ENCODE measurements at places on chromosomes 4 and X.
A peak's percentile ranks its signal among the peaks of the same experiment; 100 is the strongest.

GRCh38 chr4:75880278-75880677 is 22.0 kb downstream of the PPEF2 start:
- DNase-seq = no peak

DNA sequence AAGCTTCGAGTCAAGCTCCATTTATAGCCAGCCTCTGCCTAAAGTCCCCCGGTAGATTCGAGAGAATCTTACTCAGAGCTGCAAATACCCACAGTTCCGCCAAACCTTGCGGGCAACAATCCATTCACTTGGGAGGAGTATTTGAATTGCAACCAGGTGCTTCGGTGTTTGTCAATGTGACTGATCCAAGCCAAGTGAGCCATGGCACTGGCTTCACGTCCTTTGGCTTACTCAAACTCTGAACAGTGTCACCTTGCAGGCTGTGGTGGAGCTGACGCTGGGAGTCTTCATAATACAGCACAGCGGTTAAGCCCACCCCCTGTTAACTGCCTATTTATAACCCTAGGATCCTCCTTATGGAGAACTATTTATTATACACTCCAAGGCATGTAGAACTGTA is 11.2 kb downstream of the CD40LG start:
- no peak for DNase-seq

GRCh38 chrX:75303795-75304194 is 29.9 kb downstream of the UPRT start:
- DNase-seq = no peak

- peak; percentile 90 for DNase-seq
Observed at GRCh38 chr4:75099321-75099720, 166.4 kb downstream of the PARM1 start.

DNA sequence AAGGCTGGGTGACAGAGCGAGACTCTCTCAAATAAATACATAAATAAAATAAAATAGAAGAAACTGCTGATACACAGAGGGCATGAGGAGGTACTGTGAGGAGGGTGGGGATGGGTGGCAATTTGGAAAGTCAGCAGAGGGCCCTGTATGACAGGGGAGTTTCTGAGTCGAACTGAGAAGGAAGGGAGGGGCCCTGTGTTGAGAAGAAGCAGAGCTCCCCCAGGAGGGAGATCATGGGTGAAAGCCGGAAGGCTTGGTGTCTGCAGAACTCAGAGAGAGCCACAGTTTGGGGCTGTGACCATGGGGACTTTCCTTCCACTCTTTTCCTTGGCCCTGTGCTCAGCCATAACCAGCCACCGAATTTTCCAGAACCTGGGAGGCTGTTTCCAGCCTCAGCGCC is 24.8 kb upstream of the AFAP1 start:
- no peak for DNase-seq

DNA sequence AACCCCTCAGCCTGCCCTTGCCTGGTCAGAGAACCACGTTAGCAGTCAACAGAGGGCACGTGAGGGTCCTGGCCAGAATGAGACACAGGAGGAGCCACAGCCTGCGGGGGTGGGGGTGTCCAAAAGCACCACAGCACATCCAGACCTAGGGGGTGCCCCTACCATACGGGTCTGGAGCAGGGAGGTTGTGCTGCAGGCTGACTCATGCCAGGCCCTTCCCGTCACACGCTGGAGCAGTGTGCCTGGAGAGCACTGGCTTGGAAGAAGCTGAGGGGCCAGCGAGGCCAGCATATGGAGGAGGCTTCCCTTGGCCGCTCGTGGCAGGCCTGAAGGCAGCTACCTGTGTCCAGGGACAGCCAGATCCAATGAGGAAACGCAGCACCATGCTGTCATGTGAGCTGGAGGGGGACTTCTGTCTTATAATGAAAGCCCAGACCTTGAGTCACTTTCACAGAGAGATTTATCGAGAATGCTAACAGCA is 1.5 kb upstream of the IRAK1 start:
- peak; percentile 15 for DNase-seq

GRCh38 chr4:19945979-19946380 is 305.7 kb upstream of the SLIT2 start:
- DNase-seq = no peak

DNA sequence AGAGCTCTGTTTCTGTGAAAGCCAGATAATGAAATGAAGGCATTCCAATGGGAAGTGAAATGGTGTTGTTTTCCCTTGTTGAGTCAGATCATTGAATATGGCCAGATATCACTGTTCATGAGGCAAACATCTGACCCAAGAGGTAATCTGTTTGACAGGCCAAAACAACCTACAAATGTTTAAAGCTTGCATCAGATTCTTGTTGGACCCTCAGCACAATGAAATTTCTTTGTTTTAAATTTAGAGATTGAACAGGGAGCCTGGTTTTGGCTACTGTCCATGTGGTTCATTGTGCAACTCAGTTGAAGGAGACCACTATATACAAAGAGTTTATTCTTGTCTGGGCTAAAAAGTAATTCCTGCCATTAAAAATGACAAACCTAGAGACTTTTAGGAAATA is 159.1 kb downstream of the AFF2 start:
- DNase-seq = no peak

GRCh38 chrX:54786967-54787366 is 11.1 kb downstream of the ITIH6 start:
- DNase-seq = peak; percentile 76

GRCh38 chrX:104098151-104098808 is 14.0 kb upstream of the ZCCHC18 start:
- DNase-seq = peak; percentile 85

GRCh38 chr4:83285055-83285407 is 433 bp upstream of the COQ2 start:
- peak; percentile 35 for DNase-seq

DNA sequence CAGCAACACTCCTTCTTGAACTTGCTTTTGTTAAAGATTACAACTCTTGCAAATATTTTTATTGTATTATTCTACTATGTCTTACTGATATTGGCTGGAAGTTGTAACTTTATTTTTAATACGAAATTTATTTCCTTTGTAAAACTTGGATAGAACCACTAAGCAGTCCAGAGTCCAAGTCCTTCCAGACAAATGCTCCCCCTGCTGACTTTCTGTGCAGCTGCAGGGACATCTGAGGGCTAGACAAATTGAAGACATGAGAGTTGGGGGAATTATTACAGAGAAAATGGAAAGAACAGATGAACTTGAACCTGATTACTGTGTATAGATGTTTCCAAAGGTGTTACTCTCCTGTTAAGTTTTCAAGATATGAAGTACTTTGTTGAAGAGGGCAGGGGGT is 238.8 kb downstream of the GRIA3 start:
- peak; percentile 64 for DNase-seq

DNA sequence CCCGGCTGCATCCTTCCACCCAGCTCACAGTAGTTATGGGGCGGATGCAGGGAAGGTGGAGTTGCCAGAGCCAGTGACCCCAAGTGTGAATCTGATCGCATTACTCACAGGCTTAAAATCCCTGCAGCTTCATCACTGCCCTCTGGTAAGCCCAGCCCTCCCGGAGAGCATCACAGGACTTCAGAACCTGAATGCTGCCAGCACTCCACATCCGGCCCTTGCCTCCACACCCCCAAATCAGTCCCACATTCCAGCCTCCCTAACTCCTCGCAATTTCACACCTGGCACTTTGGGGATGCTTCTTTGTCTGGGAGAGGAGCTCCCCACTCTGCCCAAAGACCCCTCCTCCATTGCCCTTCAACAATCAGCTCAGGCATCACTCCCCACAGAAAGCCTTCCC is 15.6 kb downstream of the RASL11B start:
- no peak for DNase-seq

DNA sequence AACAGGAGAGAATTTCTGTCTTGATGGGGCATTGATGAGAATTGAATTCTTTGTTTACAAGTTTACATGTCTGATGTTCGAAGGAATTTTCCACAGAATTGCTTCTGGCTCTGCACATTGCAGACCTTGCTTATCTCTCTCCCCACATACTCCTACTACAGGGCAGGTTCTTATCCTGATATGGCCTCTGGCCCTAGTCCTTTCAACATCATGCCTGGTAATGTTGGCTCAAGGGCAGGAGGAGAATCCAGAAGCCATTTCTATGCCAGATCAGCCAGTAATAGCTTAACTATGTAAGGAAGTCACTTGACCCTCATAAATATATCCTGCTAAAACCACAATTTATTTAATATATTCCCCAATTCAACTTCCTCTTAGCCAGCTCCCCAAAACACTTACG is 24.3 kb upstream of the TSPAN5 start:
- DNase-seq = no peak

DNA sequence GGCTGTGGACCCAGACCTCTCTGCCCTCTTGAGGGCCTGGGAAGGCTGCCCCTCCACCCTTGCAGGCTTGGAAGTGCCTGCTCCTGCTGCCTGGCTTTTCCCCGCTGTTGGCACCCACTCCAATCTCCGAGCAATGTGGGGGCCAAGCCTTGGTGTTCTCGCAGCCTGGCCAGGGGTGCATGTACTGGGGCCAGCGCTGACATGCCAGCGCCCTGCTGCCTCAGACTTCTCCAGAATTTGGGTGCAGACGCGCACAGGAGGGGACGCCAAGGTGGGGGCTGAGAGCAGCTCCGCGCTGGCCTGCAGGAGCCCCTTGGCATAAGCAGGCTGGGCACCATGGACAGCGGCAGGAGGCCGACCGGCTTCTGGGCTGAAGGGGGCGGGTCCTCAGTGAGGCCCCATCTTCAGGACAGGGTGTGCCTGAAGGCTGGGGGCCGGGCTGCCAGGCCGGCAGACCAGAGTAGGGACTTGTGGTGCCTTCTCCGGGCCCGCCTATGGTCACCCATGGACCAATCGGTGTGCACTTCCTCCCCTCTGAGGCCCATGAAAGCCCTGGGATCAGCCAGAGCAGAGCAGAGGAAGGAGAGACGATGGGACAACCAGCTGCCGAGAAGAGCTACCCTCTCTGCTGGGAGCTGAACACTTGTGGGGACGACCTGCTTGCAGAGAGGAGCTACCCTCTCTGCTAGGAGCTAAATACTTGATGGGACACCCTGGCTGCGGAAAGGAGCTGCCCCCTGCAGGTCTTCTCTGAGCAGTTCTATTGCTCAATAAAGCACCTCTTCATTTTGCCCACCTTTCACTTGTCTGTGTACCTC is 118.3 kb downstream of the DNAAF6 start:
- DNase-seq = peak; percentile 91

DNA sequence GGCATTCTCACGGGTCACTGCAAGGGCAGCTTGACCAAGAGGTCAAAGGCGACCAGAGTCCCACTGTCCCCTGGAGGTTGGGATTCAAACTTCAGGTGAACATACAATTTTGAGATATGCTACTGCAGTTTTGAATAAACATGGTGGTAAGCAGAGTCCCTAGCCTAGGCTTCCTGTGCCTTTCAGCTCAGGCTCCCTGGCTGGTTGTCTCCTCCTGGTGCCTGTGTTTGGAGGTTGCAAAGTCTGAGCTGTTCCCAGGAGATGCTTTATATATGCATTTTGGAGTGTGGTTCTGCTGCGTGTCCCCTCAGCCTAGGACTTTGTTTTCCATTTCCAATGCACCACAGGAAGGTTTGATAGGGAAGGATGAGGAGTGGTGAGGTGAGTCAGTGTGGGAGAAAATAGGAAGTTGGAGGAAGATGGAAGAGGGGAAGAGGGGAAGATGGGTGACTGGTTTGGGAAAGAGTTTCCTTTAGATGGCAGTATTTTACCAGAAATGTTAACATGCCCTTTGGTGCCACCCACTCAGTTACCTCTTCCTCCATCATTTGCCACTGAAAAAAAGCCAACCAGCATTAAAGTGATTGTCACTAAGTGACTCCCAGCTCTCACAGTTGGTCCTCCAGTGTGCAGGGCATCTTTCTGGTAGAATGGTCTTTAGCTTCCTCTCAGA is 211.7 kb upstream of the AGTR2 start:
- DNase-seq = peak; percentile 69

- no peak for DNase-seq
Observed at GRCh38 chrX:66915893-66916292, 277.0 kb upstream of the EDA2R start.

- no peak for DNase-seq
Observed at GRCh38 chr4:92381616-92382015, 77.8 kb downstream of the GRID2 start.
